ENCODE measurements at places on chromosomes 1 and 21. TPM values are rescaled to one million over a fixed set of nuclear protein-coding genes. Genes with fewer than 3 reads are reported as not detected.
A peak's percentile ranks its signal among the peaks of the same experiment; 100 is the strongest.

GRCh38 chr1:15382601-15383518, 26.8 kb upstream of the EFHD2 start:
- no peak for DNase-seq

- no peak for DNase-seq
Measured at GRCh38 chr1:7738044-7738443, 33.1 kb upstream of the VAMP3 start.

DNA sequence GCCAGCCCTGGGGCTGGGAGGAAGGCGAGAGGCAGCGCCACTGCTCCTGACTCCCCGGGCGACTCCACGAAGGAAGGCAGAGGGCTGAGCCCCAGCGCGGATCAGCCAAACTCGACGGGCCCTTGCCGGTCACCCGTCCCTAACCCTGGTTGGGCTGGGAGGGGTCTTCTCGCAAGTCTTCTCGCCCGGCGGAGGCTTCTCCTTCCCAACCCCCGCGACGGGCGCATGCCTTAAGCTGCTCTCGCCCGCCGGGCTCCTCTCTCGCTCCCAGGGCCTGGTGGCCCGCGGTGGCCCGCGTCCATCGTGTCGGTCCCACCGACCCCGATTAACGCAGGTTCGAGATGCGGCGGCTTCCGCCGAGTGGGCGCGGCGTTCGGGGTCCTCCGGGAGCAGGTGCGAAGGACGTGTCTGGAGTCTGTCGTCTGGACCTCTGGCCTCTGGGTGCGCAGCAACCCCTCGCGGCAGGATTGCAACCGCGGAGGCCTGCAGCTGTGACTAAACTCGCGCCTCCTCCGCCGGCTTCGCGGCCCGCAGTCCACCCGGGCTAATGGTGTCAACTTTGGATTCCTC, 29.0 kb upstream of the PPM1J start:
- DNase-seq, result no peak

DNA sequence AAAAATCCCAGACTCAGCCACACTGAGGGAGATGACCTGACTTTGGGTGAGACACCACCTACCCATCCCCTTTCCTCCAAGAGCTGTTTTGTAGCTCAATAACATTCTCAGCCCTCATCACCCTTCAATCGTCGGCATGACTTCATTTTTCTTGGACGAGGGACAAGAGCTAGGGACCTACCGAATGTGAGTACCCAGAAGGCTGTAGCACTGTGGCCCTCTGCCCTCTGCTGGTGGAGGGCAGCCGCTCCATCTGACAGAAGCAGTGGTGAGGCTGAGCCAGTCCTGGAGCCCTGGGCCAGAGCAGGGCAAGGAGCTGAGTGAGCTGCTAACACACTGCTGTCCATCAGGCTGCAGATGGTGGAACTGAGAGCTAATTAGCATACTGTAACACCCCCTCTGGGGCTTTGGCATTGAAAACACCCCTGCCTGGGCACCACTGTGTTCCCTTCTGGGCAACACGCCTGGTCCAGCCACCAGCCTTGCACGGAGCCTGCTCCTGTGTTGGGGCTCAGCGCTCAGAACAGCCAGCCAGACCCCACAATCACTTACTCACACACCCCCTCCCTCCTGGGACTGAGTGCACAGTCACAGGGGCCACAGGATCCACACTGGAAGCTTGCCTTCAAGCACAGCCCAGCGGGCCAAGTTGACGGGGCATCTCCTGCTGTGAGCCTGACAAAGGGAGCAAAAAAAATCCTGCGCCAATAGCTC, 18.3 kb upstream of the ALPL start:
- no peak for DNase-seq

DNA sequence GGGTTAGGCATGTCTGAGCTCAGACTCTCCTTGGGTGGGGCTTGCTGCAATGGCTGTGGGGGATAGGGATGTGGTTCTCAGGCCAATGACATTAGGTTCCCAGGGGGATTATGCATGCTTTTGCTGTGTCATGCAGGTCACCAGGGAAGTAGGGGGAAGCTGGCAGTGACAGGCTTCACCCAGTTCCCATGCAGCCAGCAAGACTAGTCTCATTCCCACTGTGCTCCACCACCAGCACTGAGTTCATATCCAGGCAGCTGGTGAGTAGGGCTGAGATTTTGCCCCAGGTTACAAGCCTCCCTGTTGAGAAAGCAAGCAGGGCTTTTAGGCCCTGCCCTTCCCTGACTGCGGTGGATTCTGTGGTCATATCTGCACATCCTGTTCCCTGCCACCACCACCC, 32.1 kb upstream of the PLA2G5 start:
- no peak for DNase-seq

GRCh38 chr1:175839779-175840669, 96.6 kb upstream of the TNR start:
- DNase-seq, result peak; percentile 63

- no peak for DNase-seq
Measured at GRCh38 chr21:46157396-46157986, 2.1 kb upstream of the FTCD start.

DNA sequence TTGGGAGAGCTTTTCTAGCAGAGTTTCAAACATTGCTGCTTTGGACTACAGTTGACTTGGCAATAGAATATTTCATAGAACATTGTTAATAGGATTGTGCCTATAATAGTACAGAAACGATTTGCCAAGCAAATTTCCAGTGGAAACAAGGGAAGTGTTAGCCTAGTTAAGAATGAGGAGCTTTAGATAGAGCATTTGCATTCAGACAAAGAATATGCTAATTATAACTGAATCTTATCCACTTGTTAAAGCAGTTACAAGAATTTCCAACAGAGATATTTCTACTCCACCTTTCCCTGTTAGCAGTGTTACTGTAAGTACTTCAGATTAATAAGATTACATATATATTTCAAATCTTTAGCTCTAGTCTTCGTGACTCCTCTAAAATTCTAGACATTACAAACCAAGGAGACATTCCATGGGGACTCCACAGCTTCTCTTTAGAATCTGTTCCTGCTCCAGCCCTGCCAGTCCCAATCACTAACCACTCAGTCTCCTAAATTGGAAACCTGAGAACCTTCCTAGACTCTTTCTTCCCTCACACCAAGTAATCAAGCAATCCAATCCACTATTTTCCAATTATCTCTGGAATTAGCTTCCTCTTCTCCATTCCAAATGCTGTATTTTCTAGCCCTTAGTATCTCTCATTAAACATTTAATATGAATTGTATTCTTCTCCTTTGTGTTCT, 141.8 kb upstream of the PBX1 start:
- DNase-seq, result no peak

GRCh38 chr1:25647863-25648262, 31.3 kb downstream of the MAN1C1 start:
- no peak for DNase-seq

DNA sequence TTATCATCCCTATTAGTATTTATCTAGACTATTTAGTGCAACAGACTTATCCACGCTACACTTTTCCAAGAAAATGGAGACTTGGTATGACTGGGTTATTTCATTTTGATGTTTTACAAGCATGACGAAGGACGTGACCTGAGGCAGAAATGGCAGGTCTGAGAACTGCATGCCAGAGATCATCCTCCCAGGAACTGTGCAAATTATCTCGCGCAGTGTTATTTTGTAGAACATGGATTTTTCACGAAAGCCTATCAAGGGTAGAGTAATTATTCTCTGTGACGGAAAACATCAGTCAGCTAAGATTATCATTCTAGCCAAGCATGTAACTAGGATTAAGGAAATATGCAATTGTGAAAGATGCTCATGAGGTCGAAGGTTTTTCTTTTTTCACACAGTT, 361.5 kb upstream of the AJAP1 start:
- DNase-seq, result no peak

- no peak for DNase-seq
Measured at GRCh38 chr1:145706086-145706664, 993 bp downstream of the PDZK1 start.

DNA sequence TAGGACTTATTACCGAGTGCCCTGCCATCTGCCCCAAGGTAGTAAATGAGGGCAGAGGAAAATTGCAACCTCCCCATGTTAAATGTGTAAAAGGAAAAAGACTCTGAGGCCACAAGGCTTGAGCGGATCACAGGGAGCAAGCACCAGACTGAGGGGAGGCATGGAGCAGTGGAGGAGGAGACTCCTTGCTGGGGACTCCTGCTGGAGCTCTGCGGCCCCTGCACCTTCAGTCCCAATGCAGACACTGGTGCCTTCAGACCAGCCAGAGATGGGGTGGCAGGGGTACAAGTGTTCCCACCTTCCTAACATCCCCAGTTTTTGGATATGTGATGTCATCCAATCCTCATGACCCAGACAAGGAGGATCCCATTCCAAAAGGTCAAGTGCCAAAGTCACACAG, 128.4 kb upstream of the NGF start:
- peak; percentile 7 for DNase-seq

- peak; percentile 38 for DNase-seq
Measured at GRCh38 chr1:94925004-94925403, 1.9 kb downstream of the CNN3 start.

GRCh38 chr1:234853906-234854644, 244.1 kb upstream of the IRF2BP2 start:
- DNase-seq, result no peak

DNA sequence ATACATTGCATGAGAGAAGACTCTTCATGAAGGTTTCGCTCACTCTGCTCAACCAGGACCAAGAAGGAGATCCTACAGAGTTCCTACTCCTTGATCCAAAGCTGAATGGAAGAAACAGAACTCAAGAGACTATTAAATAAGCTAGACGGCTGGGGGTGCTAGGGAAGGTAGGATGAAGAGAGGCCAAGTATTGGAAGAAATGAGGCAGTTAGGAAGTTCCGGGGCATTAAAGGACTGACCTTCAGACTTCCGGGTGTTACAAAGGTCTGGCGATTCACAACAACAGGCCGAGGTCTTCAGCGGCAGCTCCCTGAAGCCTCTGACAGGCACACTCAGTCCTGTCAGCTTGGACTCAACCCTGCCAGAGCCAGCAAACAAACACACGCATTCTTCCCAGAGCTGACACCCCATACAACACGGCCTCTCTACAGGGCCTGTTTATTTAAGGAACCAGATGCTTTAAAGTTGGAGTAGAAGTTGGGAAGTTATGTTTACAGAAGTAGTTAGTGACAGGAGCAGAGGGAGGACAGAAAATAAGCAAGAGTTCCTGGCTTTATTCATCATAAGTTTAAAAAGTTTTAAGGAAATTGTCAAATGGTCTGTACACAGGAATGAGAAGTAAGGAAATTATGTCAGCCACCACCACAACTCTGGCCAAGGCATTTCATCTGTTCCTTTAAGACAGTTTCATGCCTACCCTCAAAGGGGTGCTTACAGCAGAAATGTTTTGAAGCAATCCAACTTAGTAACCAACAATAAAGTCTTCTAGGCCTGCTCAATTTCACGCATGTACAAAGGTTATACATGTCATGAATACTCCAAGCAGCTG, 4.7 kb downstream of the SORT1 start:
- DNase-seq, result peak; percentile 52

- peak; percentile 97 for DNase-seq
Measured at GRCh38 chr1:108000620-108001111, 35.7 kb upstream of the VAV3 start.

GRCh38 chr1:238927899-238928298, 458.5 kb upstream of the CHRM3 start:
- no peak for DNase-seq

DNA sequence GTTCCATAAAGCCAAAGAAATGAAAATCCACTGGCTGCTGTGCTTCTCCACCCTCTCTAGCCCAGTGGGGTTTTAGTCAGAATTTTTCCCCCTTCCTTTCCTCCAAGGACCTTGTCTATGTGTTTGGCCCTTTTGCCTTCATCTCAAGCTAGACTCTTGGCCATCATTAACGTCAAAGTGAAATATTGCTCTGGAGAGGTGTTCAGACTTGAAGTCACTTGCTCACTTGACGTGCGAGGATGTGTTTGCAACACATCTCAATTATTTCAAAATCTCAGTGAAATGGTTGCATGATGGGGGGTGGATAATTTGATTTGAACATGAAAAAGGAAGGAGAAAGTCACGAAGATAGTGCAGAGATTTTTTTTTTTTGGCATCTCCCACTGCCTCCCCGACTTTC, 13.6 kb downstream of the EVA1C start:
- no peak for DNase-seq

DNA sequence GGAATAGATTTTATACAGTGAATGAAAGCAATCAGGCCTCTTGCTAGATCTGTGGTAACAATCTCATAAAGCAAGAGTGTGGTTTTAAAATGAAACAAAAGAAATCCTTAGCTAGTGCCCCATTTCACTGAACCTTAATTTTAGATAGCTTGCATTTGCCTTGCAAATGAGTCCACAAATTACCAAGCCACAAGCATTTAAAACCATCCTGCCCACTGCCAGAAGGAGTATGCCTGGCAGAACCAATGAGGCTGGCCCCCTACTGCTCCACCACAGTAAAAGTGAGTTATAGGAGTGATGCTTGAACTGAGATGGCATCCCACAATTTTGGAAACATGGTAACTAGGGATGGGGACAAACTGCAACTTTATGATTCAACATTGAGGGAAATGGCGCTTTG, 206.4 kb upstream of the LMO4 start:
- DNase-seq, result no peak

GRCh38 chr1:14699620-14700019, 101.1 kb downstream of the KAZN start:
- DNase-seq, result no peak

DNA sequence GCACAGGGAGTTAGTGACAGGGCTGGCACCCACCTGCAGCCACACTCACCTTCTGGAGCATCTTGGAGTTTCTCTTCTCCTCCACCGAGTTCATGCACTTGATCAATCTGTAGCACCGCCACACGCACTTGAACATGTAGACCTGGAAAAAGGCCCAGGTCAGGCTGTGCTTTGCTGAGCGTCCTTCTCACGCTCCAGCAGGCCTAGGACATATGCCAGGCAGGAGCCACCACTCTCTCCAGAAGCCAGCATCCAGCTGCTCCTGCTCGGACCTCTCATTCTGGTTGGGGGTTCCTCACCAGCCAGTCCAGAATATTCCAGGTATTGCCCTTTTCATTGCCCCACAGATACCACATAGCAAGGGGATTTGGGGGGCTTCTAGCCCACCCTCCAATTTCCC, 11.7 kb upstream of the MATN1 start:
- DNase-seq, result no peak

DNA sequence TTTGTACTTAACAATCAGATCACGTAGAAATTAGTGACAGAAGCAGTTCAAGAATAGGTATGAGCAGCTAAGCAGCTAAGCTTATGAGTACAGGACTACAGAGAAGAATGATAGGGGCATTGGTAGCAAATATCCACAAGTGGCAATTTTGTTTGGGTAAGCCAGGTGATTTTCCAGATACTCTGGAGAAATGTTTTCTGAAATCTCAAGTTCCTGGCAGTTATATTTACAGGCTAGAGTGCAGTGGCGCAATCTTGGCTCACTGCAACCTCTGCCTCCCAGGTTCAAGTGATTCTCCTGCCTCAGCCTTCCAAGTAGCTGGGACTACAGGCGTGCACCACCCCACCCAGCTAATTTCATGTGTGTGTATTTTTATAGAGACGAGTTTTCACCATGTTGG, 55.1 kb downstream of the ARID4B start:
- no peak for DNase-seq

GRCh38 chr1:6688001-6688400, 13.6 kb downstream of the DNAJC11 start:
- no peak for DNase-seq

GRCh38 chr1:204443871-204444581, 32.4 kb upstream of the PPP1R15B start:
- DNase-seq, result no peak

HAPLN2 gene
- 0.13 TPM for total RNA-seq

ADAMTSL4 gene
- total RNA-seq, result 0.25 TPM

KRTAP11-1 gene
- total RNA-seq, result not detected

LIPI gene
- total RNA-seq, result not detected

DNM3 gene
- total RNA-seq, result 0.51 TPM

FHAD1 gene
- under 0.01 TPM for total RNA-seq

Data from dermis microvascular lymphatic vessel endothelial cell (primary cell).